ENCODE measurements at places on chromosomes 13 and 19. TPM values are rescaled to one million over a fixed set of nuclear protein-coding genes. Genes with fewer than 3 reads are reported as not detected.

DNA sequence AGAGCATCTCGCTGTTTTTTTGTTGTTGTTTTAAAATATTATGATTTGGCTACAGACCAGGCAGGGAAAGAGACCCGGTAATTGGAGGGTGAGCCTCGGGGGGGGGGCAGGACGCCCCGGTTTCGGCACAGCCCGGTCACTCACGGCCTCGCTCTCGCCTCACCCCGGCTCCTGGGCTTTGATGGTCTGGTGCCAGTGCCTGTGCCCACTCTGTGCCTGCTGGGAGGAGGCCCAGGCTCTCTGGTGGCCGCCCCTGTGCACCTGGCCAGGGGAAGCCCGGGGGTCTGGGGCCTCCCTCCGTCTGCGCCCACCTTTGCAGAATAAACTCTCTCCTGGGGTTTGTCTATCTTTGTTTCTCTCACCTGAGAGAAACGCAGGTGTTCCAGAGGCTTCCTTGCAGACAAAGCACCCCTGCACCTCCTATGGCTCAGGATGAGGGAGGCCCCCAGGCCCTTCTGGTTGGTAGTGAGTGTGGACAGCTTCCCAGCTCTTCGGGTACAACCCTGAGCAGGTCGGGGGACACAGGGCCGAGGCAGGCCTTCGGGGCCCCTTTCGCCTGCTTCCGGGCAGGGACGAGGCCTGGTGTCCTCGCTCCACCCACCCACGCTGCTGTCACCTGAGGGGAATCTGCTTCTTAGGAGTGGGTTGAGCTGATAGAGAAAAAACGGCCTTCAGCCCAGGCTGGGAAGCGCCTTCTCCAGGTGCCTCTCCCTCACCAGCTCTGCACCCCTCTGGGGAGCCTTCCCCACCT lies 183.3 kb downstream of the KDM4B start:
- no peak for DNase-seq

GRCh38 chr19:1632462-1633268 lies 19.8 kb downstream of the TCF3 start:
- DNase-seq: no peak

DNA sequence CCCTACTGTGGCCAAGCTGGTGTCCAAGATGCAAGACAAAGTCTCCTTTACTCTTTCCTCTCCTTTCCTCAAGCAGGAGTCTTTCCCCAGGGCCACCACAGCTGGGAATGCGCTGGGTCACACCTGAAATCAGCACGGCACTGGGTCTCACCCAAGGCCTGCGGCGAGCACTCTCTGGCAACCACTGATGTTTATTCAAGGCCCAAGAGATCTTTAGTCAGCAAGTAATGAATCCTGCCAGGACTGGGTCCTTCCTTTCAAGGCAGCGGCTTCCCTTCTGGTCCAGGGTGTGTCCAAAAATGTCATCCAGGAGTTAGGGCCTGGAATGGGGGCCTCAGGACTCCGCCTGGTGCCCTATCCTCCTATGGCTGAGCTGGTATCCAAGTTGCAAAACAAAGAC lies 24.1 kb downstream of the BLOC1S3 start:
- DNase-seq: no peak

DNA sequence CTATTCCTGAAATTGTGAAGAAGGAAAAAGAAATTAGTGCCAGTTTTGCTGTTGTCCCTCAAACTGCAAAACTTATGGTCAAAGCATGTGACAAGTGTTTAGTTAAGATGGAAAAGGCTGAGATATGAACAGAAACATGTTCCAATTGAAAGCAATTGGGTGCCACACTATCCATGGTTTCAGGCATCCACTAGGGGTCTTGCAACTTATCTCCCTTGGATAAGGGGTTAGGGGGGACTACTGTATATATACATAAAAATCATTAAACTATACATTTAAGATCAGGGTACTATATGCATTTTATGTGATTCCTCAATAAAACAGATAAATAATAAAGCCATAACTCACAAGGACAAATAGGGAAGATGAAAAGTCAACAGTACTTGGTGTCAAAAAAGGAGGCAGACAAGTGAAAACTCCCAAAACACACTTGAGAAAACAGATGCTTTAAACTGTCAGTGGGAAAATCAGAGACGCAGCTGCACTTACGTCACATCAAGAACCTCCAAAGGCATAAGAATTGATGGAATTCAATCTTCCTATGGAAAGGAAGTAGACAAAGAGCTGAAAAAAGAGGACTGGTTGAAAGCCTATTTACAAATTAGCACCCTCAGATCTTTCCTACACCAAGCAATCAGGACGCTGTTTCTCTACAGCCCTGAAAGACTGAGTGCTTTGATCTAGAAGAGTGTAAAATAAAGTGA lies 8.1 kb downstream of the SPART start:
- DNase-seq: no peak

DNA sequence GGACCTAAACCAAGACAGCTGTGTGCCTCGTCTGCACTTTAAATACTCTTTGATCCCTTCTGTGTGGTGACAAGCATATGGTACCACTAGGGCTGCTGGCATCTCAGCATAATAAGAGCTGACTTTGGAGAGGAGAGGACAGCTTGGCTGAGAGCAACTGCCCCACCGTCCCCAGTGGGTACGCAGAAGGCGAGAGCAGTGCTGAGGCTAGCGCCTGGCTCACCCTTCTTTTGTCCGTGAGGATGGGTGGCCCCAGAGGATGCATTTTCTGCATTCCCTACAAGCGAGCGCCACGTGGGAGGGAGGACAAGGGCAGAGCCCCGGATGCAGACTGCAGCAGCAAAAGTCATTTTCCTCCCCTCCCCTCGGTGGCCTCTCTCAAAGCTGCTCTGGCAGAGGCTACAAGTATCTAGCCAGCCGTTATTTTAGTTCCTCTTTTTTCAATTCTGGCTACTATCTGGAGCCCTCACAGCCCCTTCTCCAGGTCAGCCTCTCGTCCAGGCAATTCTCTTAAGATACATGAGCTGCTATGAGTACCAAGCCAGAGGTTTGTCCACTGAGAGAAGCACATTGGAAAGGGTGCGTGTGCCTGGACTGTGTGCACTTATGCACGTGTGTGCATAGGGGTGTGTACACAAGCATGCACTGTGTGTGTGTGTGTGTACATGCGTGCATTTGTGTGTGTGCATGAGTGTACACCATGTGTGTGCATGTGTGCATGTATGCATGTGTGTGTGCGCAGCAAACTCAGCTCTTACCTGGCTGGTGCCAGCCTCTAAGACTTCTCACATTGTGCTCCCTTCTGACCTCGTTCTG lies 51.3 kb downstream of the RAB20 start:
- no peak for DNase-seq

DNA sequence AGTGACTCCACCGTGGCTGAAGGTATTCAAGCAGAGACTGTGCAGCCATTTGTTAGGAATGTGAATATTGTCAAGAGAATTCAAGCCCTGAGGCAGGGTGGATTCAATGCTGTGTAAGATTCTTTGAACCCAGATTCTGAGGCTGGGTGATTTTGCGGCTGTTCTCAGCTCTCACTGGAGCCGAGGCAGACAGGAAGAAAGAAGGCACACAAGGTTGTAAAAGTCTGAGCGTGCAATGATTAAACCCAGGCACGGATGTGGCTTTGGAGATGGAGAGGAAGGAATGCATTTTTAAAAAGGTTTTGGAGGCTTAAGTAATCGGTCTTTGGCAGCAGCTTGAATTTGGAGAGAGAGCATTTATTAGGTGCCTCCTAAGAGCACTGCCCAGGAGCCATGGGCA lies 187.9 kb downstream of the KATNAL1 start:
- peak; percentile 16 for DNase-seq

- no peak for DNase-seq
Observed at GRCh38 chr13:42874221-42874620, 92.8 kb downstream of the FAM216B start.

DNA sequence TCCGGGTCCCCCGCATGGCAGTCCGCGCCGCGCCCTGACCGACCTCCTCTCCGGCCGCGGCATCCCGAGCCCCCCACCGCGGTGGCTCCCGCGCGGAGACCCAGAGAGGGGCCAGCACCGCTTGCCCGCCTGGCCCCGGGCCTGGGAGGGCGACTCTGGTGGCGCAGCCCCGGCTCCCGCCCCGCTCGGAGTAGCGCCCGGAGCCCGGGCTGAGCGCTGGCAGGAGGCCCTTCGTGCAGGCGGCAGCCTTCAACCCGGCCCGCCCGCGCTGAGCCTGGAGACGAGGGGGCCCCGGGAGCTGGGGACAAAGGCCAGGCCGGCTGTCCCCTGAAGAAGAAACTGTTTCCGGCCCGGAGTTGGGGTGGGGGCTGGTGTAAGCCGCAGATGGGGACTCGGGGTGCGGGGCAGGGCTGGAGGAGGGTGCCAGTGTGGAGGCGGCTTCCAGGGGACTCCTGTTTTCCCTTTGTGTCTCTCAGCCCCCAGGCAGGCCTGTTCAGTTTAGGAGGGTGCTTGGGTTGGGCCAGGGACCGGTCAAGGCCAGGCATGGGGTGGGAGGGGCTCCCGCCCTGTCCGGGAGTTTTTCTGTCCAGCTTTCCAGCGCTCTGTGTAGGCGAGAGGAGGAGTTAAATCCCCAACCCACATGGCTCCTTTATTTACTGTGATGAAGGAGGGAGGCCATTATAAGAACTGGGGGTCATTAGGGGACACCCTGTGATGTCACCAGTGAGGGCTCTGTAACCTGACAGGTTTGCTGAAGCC lies 935 bp downstream of the LRP3 start:
- DNase-seq: no peak

DNA sequence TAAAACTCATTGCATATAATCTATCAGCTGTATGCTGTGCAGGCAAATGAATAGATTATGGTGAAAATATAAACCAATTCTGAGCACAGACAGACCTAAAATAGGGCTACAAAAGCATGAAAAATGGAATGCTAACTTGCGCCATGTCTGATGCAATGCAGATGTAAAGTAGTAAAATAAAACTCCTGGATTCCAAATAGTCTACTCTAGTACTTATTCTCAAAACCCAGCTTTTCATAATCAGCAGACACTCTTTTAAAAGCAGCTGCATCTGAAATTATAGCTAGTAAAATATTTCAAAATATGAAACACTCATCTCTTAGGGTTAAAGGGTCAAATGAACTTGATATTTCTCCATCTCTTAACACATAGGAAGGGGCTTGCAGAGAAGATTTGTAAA lies 4.7 kb upstream of the POMP start:
- no peak for DNase-seq

GRCh38 chr13:108276060-108276459 lies 6.5 kb downstream of the TNFSF13B start:
- DNase-seq: no peak

DNA sequence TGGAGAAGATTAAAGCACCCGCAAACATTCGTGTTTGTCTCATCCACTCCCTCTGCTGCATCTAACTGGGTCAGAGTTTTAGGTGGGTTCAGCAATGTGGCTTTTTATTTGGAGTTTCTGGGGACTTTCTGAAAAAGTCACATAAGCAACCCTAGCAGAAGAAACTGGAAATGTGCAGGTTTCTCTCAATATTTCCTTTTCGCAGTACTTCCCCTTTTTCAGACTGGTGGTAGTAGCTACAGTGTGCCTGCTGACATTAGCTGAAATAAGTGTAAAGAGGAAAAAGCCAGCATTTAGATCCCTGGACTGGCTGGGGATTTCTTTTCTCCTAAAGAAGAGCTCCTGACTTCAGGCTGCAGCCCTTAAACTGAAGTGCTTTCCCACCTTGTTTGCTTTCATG lies 15.9 kb upstream of the OLFM4 start:
- no peak for DNase-seq

DNA sequence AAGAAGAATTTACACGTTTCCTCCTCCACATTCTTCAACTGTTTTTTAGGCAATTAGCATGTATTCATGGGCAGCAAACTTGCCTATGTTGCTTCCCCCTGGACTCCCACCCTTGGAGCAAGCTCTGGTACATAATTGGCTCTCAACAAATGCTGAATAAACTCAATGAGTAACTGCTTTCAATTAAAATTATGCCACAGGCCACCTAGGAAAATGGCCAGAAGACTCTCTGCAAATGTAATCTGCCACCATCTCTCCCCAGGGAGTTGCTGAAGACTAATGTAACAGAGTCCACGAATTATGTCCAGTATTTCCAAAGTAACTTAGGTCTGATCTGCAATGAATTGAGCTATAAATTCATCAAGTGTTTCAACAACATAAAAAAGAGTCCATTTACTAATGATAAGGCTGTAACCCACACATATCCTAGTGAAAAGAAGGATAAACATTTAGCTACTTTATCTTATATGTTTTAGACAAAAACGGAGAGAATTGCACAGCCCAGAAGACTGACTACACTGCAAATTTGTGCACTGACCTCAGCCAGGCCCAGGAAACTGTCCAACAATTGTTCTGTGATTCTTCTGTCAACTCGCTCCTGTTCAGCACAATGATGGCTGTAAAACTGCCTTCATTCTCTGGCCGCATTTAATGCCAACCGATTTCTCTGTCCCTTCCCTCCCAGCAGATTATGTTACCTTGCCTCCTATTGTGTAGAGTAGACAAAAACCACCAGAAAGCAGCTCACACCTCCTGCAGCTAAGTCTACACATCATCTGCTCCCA lies 808.6 kb upstream of the ARGLU1 start:
- no peak for DNase-seq

Gene SHISA2
- not detected for total RNA-seq

- no peak for DNase-seq
Observed at GRCh38 chr13:74064805-74065312, 69.3 kb downstream of the KLF12 start.

Gene IZUMO2
- not detected for total RNA-seq

Gene SLC17A7
- 0.09 TPM for total RNA-seq

DNA sequence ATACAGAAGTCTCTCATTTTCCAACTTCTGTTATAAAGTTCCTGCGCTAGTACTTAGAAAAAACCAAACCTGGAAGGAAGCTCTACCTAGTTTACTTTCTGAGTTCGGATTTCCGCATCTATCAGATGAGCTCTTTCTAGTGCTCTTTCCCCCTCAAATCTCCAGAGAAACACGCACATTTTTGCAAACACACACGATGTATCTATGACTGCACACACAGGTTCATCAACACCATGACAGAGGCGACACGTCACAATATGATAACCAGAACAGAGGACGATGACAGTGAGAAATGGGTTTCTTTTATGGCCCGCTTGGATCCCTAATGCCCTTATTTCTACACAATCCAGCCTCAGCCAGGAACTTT lies 629 bp upstream of the LRRC63 start:
- no peak for DNase-seq

GRCh38 chr13:59665732-59666131 lies 498.0 kb downstream of the DIAPH3 start:
- no peak for DNase-seq

GRCh38 chr13:97250560-97250959 lies 28.4 kb downstream of the MBNL2 start:
- no peak for DNase-seq

Gene CYP4F3
- 0.16 TPM for total RNA-seq

GRCh38 chr13:74070065-74070464 lies 64.1 kb downstream of the KLF12 start:
- DNase-seq: peak; percentile 70

GRCh38 chr19:2574971-2575630 lies 99.2 kb downstream of the GADD45B start:
- DNase-seq: no peak

Gene KIR2DL3
- not detected for total RNA-seq

- no peak for DNase-seq
Observed at GRCh38 chr13:45179428-45179827, 21.4 kb downstream of the KCTD4 start.

Gene KIR3DL1
- 0.11 TPM for total RNA-seq

Gene UPF1
- total RNA-seq: 96.8 TPM
